CD4-positive, alpha-beta T cell treated with Interferon gamma for 1 hour (primary cell): ENCODE measurements at places on chromosomes 13 and 19.

GRCh38 chr13:113078902-113079780 lies 26.4 kb upstream of the F7 start:
- DNase-seq: no peak

- DNase-seq: no peak
Observed at GRCh38 chr13:45542391-45542790, 73.1 kb downstream of the ERICH6B start.

- DNase-seq: no peak
Observed at GRCh38 chr19:51005248-51005647, 3.8 kb upstream of the KLK8 start.

- peak; percentile 84 for DNase-seq
Observed at GRCh38 chr19:31214086-31214485, 135.2 kb downstream of the TSHZ3 start.

DNA sequence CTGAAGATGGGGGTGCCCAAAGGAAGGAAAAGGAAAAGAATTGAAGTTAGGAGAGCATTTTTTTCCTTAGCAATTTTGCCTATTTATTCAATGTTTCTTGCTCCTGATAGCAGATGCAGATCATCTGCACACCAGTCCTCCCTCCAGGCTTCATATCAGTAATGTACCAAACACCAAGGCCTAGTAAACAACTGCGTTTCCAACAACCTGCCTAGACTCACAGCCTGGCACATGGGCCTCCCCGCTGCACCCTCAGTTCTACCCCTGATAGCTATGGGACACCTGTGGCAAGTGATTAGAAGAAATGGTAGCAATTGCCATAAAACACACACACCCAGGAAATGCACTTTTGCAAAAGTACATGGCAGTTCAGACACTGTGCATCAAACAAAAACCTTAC lies 30.4 kb upstream of the HMGB1 start:
- no peak for DNase-seq

DNA sequence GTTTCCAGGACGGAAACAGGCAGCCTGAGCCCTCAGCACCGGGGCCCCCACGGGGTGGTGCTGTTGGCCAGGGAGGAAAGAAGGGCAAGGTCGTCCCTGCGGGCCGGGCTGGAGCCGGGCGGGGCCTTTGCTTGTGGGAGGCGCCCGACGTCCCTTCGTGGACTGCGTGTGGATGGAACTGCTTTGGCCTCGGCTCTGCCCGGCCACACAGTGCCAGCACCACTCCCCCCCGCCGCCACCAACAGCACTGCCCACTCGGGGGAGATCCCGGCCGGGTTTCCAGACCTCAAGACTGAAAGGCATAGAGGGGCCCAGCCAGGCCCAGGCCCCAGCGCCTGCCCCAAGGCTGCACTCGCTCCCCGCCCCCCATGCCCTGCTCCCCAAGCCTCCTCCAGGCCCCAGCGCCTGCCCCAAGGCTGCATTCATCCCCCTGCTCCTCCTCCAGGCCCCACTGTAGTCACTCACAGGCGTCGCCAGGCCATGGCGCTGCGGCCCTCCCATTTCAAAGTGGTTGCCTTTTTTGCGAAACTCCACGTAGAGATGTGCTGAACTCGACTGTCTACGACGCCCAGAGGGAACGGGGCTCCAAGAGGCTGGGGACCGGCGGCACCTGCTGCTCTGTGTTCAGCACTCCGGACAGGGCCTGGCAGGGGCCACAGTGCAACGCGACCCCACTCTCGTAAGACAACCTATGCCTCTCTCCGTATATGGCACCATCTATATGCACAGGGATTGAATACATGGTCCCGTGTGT lies 22.5 kb downstream of the C13orf46 start:
- DNase-seq: peak; percentile 64

- no peak for DNase-seq
Observed at GRCh38 chr13:30346789-30347167, 39.4 kb upstream of the KATNAL1 start.

- DNase-seq: peak; percentile 34
Observed at GRCh38 chr19:8575467-8575997, 1.7 kb downstream of the MYO1F start.

- no peak for DNase-seq
Observed at GRCh38 chr13:76329004-76329403, 557.2 kb downstream of the KCTD12 start.

DNA sequence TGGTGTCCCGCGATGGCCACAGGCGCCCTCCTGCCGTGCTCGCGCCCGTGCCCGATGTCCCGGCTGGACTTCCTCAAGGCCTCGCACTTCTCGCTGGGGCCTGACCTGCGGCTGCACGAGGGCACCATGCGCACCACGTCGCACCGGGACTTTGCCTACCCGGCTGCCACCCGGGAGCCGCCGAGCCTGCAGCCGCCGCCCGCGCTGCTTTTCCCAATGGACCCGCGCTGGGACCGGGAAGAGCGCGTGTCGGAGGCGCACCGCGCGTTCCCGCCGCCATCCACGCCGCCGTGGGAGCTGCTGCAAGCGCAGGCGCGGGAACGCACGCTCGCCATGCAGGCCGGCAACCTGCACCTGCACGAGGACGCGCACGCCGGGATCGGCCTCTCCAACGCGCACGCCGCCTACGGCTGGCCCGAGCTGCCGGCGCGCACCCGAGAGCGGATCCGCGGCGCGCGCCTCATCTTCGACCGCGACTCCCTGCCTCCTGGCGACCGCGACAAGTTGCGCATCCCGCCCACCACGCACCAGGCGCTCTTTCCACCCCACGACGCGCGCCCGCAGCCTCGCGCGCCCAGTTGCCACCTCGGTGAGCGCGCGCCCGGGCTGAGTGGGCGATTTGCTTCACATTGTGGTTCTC lies 12.1 kb upstream of the PEX11G start:
- DNase-seq: peak; percentile 13

DNA sequence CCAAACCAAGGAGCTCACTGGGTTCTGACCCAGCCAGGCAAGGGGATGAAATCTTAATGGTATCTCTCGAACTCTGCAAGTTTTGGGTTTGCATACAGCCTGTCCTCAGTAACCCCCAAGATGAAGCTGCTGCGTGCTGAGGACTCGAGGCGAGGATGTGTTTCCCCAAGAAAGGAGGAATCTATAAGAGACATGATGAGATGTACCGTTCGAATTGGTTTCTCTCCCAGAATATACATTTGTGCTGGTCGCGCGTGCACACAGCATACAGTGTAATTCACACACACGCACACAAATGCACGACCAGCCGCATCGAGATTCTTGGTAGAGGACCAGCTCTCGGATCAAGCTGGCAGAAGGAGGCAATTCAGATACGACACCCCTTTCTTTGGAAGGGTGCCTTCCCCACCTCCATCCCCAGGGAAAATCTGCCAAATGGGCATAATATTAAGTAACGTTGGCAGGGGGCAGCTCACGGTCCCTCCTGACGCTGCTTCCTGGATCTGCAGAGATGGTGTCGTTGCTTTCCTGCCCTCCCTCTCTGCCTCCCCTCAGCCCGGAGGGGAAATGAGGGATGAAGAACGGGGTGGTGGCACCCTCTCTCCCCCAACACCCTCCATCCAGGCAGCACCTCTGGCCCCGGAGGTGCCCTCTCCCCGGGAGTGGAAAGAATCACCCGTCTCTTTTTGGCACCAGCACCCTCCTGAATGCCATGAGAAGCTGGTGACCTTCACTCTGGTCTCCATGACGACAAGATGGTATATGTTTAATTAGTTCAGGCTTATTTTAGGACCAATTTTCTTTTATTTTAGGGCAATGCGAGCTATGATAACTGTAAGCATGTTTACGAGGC lies 310.2 kb downstream of the ZNF536 start:
- DNase-seq: no peak

DNA sequence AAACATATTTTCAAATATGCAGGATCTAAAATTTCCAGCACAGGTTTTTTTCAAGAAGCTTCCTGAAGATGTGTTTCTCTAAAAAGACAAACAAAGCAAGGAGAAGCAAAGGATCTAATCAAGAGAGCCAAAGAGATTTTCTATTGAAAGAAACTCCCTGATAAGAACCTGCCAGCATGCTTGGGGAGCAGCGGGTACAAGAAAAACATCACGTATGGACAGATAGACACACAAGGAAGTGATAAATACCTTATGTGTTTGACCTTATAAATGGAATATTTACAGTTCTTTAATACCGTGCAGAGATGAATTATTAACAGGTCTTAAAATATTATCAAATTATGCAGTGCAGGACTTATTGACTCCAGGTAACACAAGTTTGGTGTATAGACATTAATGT lies 562.1 kb downstream of the DACH1 start:
- no peak for DNase-seq

- DNase-seq: no peak
Observed at GRCh38 chr13:41467425-41467945, 10.1 kb downstream of the RGCC start.

DNA sequence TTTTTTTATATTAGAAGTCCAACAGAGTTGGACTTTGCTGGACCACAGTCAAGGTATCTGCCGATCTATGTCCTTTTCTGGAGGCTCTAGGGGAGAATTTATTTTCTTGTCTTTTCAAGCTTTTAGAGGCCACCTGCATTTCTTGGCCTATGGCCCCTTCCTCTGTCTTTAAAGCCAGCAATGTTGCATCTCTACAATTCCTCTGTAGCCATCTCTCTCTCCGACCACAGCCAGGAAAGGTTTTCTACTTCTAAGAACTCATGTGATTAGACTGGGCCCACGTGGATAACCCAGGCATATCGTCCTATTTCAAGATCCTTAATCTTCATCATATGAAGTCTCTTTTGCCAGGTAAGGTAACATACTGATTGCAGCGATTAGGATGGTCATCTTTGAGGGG lies 43.5 kb upstream of the RGCC start:
- DNase-seq: no peak

GRCh38 chr13:101301053-101301452 lies 115.3 kb downstream of the NALCN start:
- DNase-seq: no peak

- no peak for DNase-seq
Observed at GRCh38 chr13:73433890-73434289, 375.1 kb downstream of the KLF5 start.

DNA sequence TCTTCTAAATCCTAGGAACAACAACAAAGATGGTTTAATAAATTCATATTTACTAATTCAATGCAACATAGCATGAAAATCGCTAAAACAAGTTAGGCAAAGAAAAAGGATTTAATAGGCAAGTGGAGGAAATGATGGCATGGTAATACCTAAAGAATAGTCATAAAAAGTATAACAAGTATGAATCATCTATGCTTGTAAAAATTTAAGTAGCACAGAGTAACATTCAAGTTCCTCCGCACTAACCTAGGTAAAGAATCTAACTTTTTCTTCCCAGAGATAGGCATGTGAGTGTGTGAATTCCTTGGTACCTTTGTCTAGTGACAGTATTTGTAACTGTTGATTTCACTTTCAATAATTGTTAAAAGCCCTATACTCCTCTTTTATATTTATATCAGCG lies 42.6 kb downstream of the RCBTB2 start:
- no peak for DNase-seq

GRCh38 chr19:13277104-13277809 lies 127.0 kb downstream of the IER2 start:
- peak; percentile 53 for DNase-seq

DNA sequence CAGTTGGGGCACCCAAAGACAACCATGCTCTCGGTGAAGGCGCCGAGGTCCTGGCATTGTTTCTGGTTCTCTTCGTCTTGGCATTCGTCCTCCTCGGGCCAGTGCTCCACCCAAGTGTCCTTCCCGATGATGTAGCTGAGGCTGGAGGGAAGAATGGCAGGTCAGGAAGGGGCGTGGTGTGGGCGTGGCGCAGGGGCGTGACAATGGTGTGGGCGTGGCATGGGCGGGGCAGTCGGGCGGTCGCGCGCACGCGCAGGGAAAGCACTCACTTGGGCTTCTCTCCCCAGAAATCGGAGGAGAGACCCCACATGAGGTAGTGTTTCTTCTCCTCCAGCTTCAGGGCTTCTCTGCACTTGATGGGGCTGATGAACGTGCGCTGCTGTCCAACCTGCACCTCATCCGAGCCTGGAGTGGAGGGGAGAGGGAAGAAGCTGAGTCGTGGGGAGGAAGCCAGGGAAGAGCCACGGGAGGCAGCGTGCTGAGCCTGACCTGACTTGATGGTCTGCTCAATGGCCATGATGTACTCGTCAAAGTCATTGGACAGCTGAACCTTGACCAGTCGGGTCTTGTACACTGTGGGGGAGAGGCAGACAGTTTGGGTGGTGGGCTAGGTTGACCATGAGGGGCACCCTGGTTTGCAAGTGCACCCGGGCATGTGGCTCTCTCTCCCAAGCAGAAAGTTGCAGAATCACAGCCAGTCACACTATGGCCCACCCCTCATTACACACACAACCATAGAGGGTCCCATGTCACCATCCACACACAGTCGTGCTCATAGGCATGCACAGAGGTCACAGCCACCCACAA lies 8.1 kb upstream of the TNFSF14 start:
- DNase-seq: peak; percentile 33

DNA sequence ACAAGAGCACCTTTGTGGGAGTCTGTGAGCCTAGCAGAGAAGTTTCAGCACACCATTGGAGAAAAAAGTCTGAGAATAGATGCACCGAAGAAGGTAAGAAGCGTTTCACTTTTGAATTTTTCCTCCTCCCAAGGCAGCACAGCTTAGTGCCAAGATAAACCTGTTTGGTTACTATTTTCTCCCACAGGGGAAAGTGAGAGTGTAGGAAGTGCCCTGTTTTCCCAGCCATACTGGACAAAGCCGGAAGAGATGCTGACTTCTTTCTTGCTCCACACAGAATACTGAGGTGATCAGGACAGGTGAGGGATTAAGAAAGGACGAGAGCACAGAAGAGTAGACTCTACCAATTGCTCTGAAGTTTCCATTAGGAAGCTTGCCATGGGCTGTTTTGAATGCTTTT lies 1011.0 kb upstream of the MIR17HG start:
- no peak for DNase-seq

GRCh38 chr19:16040642-16041041 lies 35.7 kb upstream of the TPM4 start:
- no peak for DNase-seq
